ENCODE measurements at places on chromosomes 7 and 10.

DNA sequence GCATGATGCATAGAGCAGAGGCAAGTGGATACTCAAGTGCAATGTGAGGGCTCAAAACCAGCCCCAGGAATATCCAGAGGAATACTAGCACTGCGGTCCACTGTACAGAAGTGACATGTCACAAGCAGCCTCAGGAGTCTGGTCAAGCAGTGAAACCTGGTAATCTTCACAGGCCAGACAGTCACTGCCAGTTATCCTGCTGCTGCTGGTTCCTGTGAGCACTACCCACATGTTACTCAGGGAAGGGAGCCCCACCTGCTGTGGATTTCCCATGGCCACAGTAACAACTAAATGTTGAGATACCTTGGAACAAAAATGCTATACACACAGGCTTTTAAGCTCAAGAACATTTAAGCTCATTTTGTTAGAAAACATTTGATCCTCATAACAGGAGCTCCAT, 103.0 kb downstream of the RNF133 start:
- DNase-seq: no peak

- no peak for DNase-seq
These were observed 155.8 kb upstream of the CHST15 start for GRCh38 chr10:124249196-124249595.

DNA sequence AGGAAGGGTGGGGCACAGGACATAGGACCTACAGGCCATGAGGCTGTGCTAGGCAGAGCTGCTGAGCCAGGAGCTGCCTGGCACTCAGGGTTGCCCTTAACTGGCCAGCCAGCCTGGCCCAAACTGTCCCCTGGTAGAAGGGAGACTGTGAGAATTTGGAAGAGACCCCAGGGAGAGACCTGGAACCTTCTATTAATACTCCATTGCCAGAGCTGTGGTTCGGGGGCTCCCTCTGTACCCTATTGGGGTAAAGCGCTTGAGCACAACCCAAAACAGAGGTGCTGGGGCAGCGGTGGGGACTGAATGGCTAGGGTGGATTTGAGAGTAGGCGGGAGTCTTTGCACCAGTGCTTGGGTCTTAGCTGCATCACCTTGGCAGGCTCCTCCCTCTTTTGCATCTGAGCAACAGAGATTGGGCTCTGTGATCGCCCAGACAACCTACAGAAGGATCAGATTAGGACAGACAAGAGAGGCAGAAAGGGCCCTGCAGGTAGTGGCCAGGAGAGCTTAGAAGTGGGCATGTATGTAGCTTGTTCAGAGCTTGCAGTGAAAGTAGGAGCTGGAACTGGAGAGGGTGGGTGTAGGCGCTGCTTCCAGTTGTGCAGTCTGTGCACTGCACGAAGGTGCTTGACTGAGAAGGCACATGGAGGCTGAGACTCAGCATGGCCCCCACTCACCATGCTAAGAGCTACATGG, 53.3 kb downstream of the ADCYAP1R1 start:
- no peak for DNase-seq

- no peak for DNase-seq
These were observed 6.0 kb downstream of the IL15RA start for GRCh38 chr10:5971315-5971832.

- DNase-seq: no peak
These were observed 5.1 kb upstream of the ADAM8 start for GRCh38 chr10:133281628-133282372.

- no peak for DNase-seq
These were observed 674 bp upstream of the OSBPL3 start for GRCh38 chr7:24980534-24981170.

DNA sequence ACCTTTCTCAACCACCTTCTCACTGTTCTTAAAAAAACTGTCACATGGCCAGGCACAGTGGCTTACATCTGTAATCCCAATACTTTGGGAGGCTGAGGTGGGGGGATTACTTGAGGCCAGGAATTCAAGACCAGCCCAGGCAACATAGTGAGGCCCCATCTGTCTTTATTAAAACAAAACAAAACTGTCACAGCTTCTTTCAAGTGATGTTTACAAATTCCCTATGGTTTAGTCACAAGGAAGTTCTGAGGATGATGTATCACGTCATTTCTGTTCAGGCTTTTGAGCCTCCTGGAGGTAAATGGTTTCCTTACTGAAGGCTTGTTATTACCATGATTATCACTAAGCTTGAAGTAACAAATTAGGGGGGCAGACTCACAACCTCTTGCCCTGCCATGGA, 186.2 kb downstream of the CFTR start:
- DNase-seq: no peak

DNA sequence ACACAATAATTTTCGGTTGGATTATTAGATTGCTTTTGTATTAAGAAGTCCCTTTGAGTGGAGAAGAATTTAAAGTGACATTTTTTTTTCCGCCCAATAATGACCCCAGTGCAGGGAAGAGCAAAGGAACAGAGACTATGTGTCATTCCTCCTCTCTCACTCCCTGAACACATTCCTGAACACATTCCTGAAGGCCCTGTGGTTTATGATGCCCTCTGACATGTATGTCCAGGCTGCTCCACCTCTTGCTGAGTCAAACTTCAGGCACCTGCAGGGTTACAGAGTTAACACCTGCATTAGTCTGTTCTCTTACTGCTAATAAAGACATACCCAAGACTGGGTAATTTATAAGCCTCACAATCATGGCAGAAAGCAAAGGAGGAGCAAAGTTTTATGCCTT, 704.0 kb upstream of the LRRN3 start:
- no peak for DNase-seq

DNA sequence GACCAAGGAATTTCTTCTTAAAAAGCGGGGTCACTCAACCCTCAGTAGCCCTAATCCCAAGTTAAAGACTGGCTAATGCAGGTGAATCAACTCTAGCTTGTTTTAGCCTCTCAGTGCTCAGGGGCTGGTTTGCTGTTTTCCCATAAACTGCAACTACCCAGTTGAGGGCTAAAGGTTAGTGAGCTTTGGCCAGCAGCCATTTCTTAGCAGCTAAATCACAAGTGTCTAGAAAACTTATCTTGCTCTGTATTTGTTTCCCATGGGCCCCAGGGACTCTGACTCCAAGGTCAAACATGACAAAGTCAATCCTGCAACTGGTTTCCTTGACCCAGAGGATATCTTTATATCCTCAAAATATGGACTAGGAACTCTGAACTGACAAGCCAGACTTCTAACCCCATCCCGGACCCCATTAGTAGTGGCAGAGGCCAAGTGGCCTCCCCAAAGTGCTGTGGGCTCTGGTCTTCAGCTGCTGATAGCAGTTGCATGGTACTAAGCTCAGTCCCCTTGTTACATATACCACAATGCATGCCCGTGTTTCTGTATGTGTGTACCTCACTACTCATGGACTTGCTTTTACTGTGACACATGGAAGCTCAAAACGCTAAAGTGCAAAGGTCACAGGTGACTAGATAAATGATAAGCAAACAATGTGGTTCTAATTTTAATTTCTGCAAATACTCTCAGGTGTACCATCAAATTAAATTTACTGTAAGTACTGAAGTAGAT, 793.0 kb upstream of the IGFBP3 start:
- no peak for DNase-seq

DNA sequence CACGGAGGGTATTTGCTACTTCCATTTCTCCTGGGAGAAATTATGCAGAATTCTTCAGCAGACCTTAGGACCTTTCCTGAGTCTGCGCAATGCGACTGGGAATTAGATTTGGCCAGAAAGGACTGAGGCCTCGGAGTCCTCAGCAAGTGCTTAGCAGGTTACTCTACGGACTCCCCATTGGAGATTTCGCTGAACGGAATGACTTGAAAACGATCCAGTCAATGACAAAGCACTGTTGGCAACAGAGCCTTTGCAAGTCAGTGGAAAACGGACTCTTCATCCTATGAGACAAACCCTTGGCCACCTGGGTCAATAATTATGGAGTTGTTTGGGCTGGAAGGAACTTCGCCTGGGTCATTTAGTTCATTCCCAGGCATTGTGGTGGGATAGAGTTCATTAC, 107.4 kb downstream of the FAM204A start:
- DNase-seq: no peak

All from NCI-H2029 treated with DMSO at 0.1 percent for 48 hours (cell line).